ENCODE measurements at places on chromosomes 2 and 18.

DNA sequence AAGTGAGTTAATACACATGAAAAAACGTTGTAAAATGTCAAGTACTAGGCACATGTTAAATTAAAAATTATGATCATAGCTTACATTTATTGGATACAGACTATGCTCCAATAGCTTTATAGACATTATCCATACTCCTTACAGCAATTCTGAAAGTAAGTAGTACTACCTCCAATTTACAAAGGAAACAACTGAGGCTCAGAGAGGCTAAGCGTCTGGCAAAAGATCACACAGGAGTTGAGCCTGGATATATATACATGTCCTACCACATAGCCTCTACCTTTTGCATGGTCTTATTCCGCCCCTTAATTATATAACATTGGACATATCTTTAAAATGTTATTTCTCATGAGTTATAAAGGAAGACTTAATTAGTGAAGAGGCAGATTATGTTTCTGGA, 127.3 kb downstream of the CSRNP3 start:
- no peak for DNase-seq

DNA sequence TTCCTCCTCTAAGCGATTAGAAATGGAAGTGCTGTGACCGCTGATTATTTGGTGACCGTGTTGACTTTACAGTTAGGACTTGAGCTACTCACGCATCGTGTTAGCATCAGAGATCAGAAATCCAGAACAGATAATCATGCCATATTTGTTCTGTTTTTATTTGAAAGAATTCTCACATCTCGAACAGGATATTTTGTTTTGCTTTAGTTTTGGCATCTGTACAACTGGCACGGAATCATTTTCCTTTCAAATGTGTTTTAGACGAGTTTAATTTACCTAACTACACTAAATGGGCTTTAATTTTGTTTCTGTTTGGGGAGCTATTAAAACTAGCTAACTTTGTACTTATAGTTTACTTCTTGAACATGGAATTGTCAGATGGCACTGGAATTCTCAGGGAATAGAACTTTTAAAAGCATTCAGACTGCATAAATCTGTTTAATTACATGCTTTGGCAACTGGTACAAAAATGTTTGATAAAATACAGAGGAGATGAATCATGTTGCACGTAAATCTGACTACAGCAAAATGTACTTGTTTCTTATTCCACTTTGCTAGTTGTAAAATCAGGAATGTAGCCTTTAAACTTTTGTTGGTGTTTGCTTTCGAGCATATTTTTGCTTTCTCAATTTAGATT, 1.4 kb downstream of the ITPRID2 start:
- DNase-seq: no peak

DNA sequence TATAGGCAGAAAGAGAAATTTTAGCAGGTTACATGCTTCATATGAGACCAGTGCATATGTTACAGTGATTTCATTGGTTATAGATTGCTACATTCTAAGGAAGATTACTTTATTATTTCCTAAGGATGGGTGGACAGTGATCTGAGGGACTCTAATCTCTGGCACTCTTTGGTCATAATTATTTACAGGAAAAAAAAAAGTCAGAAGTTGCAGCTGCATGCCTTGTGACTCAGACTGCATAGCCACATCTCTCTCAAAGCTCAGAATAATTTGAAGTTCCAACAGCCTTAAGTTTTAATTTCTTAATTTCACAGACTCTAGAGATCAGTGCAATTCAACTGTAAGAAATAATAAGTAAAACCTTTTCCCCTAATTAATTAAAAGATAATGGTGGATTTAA, 27.1 kb upstream of the BARD1 start:
- DNase-seq: no peak

- DNase-seq: no peak
Measured at GRCh38 chr2:159409116-159409800, 122.8 kb upstream of the WDSUB1 start.

GRCh38 chr2:136653861-136654260, 111.5 kb upstream of the THSD7B start:
- DNase-seq: no peak

GRCh38 chr18:12645254-12645653, 12.7 kb downstream of the SPIRE1 start:
- DNase-seq: no peak

DNA sequence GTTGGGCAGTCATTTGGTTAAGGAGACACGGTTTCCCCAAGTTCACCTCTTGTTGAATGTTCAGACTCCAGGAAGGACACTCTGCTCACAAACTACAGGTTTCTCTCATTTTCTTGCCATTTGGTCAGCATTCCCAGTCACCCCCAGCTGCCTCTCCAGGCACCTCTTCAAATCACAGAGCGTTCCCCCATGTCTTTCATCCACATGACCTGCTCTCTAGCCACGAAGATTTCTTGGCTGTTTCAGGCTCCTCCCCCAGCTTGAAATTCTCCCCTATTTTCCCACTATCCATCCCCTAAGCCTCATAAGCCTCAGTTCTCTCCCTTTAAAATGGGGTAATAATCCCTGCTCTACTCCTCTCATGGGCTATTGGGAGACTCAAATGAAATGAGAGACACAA, 89.1 kb upstream of the RTN4 start:
- no peak for DNase-seq

- no peak for DNase-seq
Measured at GRCh38 chr18:48376406-48376805, 32.8 kb downstream of the ZBTB7C start.

DNA sequence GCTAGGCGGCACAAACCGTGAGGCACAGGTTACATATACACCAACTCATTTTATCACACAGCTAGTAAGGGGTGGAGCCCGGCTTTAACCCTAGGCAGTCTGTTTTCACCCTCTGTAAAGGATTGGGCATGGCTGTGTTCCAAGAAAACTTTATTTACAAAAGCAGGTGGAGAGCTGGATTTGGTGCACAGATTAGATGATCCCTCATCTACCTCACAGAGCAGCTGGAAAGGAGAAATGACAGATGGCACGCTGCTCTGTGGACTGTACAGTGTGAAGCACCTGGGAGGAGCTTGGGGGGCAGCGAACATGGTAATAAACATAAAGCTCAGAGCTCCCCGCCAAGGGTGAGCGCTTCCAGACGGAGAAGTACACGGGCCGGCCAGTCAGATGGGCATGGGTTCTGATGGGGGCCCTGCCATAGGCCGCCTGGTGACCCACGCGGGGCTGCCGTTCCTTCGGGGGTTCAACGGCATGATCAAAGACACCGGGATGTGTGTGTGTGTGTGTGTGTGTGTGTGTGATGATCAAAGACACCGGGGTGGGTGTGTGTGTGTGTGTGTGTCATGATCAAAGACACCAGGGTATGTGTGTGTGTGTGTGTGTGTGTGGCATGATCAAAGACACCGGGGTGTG, 862 bp upstream of the TMEM177 start:
- no peak for DNase-seq

DNA sequence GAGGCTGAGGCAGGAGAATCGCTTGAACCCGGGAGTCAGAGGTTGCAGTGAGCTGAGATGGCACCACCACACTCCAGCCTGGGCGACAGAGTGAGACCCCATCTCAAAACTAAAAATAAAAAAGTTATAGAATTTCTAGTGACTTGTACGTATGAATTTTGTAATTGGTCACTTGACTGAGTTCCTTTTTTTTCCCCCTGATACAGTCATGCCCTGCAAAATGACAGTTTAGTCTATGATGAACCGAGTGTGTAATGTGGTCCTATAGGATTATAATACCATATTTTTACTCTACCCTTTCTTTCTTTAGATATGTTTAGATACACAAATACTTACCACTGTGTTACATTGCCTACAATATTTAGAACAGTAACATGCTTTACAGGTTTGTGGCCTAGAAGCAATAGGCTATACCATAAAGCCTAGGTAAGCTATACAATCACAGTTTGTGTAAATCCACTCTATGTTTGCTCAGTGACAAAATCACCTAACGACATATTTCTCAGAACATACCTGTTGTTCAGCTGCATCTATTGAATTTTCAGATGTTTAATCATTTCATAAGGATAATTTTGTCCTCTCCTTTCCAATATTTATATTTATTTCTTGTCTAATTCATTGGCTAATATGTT, 25.4 kb downstream of the SOCS6 start:
- no peak for DNase-seq

GRCh38 chr2:96602330-96602823, 35.7 kb downstream of the KANSL3 start:
- DNase-seq: no peak

DNA sequence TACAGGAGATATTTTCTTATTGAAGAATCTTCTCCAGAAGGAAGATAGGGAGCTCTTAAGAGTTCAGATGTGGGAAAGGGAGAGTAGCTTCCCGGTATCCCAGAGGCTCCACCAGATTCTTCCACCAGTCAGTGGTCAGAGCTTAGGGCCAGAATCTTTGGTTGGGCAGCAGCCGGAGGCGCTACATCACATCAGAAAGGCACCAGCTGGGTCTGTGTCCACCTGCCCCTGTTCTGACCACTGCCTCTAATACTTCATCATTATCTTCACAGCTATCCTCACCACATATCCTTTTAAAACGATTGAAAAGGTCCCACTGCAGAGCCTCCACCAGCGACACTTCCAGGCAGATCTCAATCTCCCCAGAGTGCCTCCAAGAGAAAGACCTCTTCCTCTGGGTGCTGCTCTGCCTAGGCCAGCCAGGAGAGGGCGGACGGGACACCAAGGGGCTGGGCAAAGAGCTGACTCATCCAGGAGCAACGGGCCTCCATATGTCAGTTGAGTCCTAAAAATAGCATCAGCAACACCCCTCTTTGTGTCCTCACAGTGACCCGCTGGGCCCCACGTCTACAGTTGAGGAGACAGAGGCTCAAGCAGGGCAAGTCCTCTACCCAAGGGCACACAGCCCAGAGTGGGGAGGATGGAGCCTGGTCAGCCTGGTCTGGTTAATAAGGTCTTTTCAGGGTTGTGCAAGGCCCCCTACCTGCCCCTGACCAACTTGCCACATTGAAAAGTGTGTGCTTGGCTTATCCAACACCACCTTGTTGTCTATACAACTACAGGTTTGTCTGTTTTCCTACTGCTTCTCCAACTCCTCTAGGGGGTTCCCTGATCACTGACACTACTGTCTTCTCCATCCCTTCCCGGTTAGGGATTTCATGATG, 81.2 kb downstream of the ADD2 start:
- DNase-seq: no peak

DNA sequence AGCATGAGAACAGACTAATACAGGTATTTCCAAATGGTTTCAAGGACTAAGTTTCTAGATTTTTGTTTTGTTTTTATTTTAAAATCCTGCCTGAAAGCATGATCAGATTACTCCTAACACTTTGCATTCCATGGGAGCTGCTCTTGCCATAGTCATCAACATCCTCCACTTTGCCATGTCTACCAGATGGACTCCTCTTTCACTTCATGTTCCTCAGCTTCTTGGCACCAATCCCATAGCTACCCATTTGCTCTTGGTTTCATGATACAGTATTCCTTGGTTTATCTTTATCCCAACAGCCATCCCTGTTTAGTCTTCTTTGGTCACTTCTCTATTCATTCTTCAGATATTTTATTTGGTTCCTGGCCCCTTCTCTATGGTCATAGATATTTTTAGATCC, 154.2 kb upstream of the CCDC195 start:
- DNase-seq: no peak

DNA sequence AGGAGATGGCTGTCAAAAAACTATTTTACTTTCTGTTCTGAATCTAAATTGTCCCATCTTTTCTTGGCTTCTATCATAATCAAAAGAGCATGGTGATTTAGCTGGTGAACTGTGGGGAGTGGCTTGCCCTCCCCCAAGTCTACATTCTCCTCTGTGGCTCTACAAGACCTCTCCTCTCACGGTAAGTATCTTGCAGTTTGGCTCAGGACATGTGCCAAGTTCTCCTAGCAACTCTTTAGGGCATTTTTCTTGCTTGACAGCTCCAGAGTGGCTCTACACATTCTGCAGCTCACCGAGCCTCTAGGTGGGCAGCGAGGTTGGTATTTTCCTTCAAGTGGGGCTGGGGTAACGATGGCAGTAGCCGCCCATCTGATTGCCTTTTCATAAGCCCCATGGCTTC, 29.1 kb downstream of the SLC4A5 start:
- no peak for DNase-seq

GRCh38 chr2:125398738-125399524, 1257.0 kb upstream of the GYPC start:
- DNase-seq: no peak

- DNase-seq: no peak
Measured at GRCh38 chr2:240983996-240984498, 14.4 kb upstream of the SNED1 start.

- DNase-seq: no peak
Measured at GRCh38 chr2:158775273-158776027, 19.7 kb upstream of the DAPL1 start.

DNA sequence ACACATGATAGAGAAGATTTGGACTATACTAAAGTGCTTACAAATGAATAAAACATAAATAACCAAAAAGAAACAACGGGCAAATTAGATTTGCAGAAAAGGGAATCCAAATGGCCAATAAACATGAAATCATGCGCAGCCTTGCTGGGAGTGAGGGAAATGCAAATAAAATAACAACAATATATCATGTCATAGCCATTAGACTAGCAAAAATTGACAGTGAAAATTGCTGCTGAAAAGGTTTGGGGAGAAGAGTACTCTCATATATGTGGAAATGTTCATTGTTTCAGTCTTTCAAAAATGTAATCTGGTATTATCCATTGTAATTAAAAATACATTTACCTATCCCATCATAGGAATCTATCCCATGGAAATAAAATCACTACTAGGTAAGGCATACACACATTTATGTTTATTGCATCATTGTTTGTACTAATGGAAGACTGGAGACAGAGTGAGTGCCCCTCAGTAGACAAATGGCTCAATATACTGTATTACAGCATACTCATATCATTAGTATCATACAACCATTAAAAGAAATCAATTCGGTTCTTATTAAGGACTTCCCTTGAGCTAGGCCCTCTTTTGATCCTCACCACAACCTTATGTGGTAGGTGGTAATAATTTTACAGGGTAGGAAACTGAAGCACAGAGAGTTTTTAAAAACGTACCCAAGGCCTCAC, 94.1 kb upstream of the MSTN start:
- no peak for DNase-seq

GRCh38 chr18:78857314-78858150, 122.1 kb upstream of the SALL3 start:
- DNase-seq: no peak

GRCh38 chr2:151048331-151049054, 213.2 kb downstream of the RBM43 start:
- no peak for DNase-seq

- DNase-seq: no peak
Measured at GRCh38 chr2:23385748-23386338, 864 bp downstream of the KLHL29 start.
